ENCODE measurements at places on chromosomes 2 and 18.

- DNase-seq: peak; percentile 92
Measured at GRCh38 chr2:36889795-36890194, 76.5 kb downstream of the STRN start.

GRCh38 chr18:44246001-44246400 is 434.7 kb upstream of the SETBP1 start:
- DNase-seq: no peak

- DNase-seq: peak; percentile 61
Measured at GRCh38 chr2:16650287-16651249, 15.1 kb downstream of the CYRIA start.

- DNase-seq: peak; percentile 77
Measured at GRCh38 chr2:61853847-61854563, at the start of gene FAM161A. FAM161A (minus strand) TSS chr2:61854060; CDS start chr2:61854041, 19 bp downstream.

DNA sequence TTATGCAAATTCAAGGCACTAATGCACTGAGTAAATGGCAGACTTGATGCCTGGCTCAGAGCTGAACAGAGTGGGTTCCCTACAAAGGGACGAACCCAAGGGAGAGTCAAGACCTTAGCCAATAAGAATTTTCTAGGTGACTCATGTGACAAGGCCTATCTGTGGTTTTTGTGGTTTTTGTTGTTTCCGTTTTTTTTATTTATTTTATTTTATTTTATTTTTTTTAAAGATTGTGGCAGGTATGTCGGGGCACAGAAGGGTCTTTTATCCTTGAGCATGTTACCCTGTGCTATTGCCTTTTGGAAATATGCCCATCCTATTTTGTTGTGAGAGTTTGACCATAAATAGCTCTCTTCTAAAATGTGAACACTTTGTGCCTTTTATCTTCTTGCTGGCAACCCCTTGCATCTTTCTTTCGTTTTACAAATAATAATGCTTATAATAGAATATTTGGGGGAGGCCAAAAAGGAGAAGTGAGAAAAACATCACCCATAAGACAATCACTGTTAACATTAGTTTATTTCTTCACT is 113.4 kb upstream of the AQP4 start:
- no peak for DNase-seq

DNA sequence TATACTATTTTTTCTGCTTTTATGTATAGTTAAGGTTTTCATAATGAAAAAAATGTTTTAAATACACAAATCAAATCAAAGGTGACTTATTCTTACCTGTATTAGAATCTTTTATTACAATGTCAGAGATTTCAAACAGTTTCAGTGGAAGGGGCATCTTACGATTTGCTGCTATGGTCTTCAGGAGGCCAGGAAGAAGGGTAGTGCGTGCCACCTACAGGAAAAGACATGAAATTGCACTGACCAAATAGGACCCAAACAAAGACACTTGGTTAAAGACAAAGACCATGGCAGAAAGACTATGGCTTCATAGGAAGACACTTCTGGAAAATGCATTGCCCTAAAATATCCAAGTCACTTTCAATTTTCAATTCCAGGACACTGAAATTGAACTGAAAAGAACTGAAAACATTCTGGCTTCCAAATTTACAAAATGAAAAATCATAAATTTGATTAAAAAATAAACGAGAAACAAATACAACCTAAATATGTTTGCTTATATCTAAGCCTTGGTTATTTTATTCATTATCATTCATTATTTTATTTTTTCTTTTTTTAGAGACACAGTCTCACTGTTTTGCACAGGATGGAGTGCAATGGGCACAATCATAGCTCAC is 42.1 kb downstream of the FARSB start:
- DNase-seq: peak; percentile 53

GRCh38 chr2:64111426-64111825 is 32.8 kb downstream of the PELI1 start:
- no peak for DNase-seq

DNA sequence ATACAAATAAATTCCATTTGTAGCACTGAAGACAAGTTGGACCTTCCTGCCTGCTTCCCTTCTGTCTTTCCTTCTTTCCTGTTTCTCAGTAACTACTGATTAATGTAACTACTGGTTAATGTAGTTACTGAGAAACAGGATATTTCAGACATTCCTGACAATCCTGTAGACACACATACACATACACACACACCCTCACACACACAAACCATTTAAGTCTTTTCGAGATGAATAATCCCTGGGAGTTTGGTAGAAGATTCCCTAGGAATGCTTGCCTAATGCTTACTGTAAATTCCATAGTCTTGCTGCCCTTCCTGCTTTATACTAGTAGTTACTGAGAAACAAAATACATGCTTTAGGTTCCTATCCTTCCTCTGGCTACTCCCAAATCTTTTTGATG is 83.9 kb downstream of the PIK3C3 start:
- peak; percentile 27 for DNase-seq

- DNase-seq: no peak
Measured at GRCh38 chr2:238670111-238670585, 177.7 kb upstream of the TWIST2 start.

DNA sequence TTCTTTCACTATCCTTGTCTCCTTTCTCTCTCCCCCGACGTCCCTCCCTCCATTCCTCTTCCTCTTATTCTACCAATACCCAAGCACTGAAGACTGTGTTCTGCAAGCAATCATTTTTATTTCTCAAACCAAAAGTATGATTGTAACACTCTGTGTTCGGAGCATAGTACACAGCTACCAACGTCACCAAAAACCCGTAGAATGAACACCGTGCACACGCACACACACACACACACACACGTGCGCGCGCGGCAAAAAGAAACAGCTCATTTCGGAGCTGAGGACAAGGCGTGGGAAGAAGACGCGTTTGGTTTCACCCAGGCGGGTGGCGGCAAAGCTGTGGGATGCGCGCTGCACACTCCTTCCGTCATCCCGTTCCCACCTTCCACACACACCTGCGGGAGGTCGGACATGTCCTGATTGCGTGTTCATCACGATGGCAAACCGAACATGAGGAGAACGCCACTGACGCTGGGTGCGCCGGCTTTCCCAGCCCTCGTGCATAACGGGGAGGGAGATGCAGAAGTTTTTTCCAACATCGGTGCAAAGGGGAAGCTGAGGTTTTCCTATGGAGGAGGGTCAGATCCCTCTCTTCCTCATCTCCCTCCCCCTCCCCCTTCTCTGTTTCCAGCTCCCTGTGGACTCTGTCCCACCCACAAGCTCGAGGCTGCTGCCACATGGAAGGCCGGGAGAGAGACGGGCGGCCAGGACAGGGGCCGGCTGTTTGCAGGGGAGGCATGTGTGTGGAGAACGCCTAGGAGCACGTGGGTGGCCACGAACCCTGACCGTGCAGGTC is 20.4 kb downstream of the MBP start:
- DNase-seq: no peak

DNA sequence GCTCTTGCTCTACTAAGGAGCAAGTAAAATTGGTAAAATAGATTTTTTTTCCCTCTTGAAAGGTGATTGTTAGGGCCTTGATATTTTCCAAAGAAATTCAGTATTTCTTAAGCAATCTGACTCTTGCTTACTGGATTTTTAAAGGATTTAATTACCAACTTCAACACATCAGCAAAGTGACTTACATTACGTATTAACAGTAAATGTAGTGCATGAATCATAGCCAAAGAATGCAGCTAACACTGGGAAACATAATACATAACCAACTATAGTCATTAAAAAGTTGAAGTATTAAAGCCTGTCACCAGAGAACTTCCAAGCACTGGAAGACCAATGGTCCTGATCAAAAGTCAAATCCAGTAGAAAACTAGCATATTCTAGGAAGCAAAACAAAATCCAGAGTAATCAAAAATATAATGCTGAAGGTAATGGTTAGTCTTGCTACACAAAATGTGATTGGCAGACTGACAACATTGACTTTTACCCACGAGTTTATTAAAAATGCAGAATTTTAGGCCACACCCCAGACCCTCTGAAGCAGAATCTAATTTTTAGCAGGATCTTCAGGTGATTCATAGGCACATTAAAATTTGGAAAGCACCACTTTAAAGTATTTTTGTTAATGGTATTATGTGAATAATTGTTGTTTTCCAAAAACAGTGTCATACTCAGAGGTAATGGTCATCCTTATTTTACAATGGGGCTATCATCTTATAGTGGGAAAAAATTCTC is 31.8 kb upstream of the CAVIN2 start:
- peak; percentile 92 for DNase-seq

DNA sequence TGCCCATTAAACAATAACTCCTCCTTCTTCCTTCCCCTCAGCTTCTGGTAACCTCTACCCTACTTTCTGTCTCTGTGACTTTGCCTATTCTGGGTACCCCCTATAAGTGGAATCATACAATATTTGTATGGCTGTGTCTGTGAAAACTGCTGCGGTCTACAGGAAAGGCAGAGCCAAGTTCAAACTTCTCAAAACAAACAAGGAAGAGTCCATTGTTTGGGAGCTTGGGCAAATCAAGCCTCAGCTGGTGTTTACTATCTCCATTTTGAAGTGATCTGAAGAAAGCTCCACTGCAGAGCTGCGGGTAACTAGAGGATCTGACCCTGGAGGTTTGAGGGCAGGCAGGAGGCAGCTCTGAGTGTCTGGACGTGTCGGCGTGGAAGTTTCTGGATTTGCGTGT is 48.6 kb upstream of the DAPL1 start:
- no peak for DNase-seq

- DNase-seq: no peak
Measured at GRCh38 chr2:172403402-172403801, 24.0 kb upstream of the ITGA6 start.

GRCh38 chr2:41521211-41521610 is 526.6 kb upstream of the PKDCC start:
- no peak for DNase-seq

DNA sequence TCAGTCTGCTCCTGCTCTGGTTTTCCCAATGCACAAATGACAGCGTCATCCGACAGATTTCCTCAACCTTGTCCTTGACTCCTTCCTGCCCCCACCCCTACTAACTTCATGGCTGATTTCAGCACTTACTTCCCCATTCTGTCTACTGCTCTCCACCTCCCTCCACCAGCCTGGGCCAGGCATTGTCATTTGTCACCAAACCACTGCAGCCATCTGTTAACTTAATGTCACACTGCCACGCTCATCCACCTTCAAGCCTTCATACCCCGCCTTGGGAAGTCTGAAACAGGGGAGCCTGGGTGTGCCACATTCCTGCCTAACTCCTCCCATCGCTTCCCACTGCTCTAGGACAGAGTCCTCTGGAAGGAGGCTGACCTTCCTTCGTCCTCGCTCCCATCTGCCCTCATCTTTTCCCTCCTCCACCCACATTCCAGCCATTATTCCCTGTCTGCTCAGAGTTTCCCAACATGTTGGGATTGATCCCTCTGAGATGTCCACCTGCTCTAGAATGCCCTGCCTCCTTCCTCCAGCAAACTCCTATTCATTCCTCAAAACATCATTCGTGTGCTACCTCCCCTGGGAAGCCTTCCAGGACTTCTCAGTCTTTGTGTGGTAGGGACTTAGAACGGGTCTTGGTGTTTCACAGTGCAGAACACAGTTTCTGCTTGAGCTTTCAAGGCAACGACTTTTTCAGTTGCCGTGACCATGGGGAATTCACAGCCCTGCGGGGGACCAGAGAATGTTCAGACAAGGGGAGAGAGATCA is 42.2 kb upstream of the SMAD7 start:
- DNase-seq: no peak

- DNase-seq: no peak
Measured at GRCh38 chr2:232328516-232329460, 49.8 kb upstream of the ALPP start.

GRCh38 chr18:2920546-2921343 is 73.9 kb downstream of the EMILIN2 start:
- no peak for DNase-seq

GRCh38 chr2:20596973-20597859 is 53.7 kb downstream of the HS1BP3 start:
- DNase-seq: no peak

GRCh38 chr2:239294571-239295054 is 106.2 kb downstream of the HDAC4 start:
- DNase-seq: no peak

- DNase-seq: no peak
Measured at GRCh38 chr2:159506202-159506601, 110.1 kb downstream of the BAZ2B start.

Data from A172 (cell line).